ENCODE measurements at places on chromosomes 6 and 20.

- no peak for DNase-seq
Measured at GRCh38 chr20:64049878-64050260, 430 bp upstream of the SOX18 start.

DNA sequence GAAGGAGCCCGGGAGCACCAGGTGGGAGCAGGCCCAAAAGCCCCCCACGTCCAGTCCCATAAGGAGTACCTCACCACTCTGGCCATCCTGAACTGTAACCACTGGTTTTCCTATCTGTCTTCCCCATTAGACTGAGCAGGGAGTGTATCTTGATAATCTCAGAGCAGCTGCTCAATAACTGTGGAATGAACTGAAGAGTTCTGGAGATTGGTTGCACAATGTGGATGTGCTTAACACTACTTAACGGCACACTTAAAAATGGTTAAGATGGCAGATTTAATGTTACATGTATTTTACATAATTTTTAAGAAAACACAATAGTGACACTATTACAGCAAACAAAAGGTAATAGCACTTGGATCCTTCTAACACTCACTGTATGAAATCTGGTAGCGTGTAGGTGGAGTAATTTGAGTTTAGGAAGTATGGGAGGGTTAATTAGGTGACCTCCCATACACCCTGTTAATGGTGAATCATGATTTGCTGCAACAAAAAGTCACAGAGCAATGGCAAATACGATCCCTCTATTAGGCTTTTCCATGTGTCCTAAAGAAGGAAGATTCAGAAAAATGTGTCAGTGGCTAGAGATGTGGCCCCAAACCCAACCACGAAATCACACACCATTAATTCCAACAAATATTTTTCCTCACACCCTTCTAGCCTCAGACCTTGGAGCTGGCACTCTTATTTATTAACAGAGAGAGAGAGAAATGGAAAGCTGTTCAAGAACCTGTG, 18.4 kb downstream of the TRAM2 start:
- DNase-seq = peak; percentile 33

GRCh38 chr20:45779011-45779915, 12.4 kb downstream of the WFDC3 start:
- DNase-seq = peak; percentile 95

DNA sequence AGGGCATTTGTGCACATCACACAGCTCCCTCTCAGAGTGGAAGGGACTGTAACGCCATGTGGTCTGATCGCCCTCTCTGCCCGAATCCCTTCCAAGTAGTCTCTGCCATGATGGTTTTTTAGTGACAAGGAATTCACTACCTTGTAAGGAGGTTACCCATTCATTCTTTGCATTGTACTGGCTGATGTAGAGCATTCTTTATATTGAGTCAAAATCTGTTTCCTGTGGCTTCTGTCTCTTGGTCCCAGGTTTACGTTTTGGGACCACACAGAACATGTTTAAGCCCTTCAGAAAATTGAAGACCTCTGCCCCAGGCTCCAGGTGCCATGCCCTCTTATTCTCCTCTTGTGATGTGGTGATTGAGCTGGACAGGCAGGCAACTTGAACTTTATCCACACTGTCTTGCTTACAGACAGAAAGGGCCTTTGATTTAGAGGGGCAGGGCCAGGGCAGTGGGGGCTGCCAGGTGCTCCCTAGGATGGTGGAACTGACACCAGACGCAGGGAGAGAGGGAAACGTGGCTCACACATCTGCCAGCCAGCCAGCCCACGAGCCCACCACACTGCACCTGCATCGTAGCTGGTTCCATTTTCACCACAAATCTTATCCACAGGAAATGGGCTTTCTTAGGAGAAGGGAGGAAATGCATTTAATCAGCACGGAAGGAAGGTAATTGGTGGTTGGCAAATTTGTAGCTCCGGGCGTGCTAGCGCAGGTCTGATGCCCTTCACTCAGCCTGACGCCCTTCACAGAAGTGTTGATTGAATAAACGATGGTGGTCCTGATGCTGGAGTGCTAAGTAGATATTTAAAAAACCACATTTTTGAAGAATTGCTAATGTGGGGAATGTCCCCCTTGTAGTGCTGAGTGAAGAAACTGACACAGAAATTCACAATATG, 78.2 kb downstream of the TCP11 start:
- no peak for DNase-seq

- DNase-seq = no peak
Measured at GRCh38 chr6:144232832-144233230, 52.3 kb upstream of the UTRN start.

GRCh38 chr6:33604941-33605854, 15.9 kb upstream of the ITPR3 start:
- no peak for DNase-seq

DNA sequence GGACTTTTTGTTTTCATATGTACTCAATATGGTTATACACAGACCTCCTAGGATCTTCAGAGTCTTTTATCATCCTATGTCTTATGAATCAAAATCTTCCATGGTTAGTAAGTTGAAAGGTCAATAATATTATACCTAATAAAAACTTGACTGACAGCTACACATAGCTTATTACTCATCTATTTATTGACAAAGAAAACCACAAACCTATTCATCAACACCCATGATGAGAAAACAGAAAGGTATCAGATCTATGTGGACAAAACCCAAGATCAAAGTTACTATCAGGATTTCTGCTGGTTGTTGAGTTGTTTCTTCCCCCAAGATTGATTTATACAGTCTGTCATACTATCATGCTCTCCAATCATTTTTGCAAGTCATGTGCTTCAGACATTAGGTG, 460.1 kb upstream of the MANEA start:
- no peak for DNase-seq

DNA sequence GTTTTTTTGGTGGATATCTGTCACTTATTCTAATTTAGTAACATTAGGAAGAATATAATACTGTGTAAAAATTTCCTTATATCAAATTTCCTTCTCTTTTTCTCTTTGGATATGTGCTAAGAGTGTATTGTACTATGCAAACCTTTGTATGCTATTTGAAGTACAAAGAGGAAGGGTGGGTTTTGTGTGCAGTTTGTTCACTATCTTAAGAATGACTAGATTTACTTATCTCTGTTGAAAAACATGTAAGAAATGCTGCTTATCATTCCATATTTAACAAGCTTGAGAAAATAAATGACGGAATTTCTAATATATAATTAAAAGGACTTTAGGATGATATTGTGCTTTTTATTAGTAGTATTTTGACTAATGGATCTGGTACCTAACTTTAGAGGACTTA, 13.1 kb downstream of the CD2AP start:
- DNase-seq = peak; percentile 57

DNA sequence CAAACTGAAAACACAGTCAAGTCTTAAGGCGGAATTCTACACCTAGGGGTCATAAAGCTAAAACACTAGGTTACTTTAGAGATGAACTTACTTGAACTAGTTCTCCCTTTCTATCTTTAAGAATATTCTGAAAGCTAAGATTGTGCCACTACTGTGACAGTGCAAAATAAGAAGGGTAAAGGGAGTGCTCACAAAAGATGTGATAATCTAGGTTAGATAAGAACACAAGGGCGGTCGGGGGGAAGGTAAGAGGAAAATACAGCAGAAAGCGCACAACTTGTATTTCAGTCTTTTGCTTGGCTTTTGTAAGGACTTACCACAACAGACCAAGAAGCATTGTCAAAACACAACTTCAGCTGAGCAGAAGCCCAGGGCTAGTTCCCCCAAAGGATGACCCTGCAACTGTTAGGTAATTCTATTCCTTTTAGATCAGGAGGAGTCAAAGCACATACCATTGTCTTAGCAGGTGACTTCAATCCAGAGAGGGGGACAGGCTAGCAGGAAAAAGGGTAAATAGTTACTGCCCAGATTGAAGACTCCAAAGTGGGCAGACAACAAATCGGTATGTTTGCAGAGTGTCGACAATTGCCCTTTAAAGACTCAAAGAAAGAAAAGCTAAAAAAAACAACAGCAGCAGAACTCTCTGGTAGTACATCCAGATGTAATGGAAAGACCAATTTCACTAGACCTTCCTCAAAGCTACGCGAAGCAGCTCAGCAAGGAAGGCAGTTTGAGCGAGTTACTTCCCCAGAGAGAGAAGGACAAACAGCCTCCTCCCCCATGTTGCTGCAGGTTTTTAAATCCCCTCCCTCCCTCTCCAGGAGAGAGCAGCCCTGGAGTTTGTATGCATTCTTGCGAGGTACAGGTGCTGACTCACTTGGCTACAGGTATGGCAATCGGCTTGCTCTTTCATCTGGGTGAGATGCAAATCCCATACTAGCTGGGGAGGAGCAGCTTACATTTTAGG, 59.0 kb downstream of the RIPOR2 start:
- peak; percentile 94 for DNase-seq

GRCh38 chr6:102848796-102849195, 1455.3 kb downstream of the GRIK2 start:
- no peak for DNase-seq

- DNase-seq = no peak
Measured at GRCh38 chr6:106446287-106446885, 85.9 kb downstream of the CRYBG1 start.

DNA sequence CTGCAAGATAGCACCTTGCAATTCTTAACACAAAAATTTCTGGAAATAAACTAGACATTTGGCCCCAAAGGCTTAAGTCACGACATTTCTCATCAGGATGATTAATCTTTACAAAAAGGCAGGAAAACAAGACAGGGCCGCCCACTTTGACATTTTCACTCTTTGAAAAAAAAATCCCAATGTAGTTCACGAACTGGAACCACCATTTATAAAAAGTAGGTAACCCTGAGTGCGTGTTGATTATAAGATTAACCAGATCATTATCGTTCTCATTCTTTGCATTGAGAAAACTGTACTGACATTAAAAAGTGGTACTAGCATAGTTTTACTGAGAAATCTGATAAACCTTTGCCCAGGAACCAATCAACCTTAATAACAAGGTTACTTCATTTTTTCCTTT, 108.8 kb downstream of the HUS1B start:
- DNase-seq = no peak

DNA sequence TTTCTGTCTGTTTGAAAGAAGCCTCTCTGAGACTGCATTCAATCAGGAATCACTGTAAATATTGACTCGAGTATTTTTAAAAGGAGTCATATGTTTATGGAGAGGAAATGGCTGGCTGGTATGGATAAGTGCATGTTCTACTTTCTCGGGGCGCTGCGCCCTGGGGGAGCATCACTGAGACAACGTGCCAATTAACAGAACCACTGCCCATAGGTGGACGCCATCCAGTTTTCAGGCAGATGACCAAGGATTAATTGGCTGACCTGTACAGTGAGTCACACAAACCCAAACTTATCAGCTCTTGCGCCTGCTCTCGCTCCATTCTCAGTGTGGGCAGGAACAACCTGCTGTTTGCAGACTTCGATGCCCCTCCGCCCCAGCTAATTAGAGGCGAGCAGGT, 571.2 kb downstream of the QKI start:
- DNase-seq = peak; percentile 42

- no peak for DNase-seq
Measured at GRCh38 chr6:14718861-14719260, 527.0 kb upstream of the JARID2 start.

DNA sequence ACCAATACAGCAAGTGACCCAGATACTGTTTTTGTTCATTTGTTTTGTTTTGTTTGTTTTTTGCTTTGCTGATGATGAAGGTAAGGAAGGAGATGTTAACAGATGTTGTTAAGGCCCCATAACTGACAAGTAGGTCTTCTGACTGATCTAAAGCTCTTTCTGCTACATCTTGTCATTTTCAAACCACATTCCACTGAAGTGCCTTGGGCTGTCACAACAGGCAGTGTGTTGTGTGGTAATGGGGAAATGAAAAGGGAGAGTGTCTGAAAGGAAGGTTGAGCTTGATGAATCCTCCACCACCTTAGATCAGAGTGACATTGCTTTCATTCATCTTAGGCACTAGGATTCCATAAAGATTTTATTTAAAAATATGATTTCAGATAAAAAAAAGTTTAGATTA, 479.4 kb upstream of the SYNCRIP start:
- DNase-seq = no peak

- DNase-seq = no peak
Measured at GRCh38 chr6:7194657-7195056, 86.9 kb downstream of the RREB1 start.

GRCh38 chr6:21137700-21138335, 455.7 kb upstream of the SOX4 start:
- no peak for DNase-seq

GRCh38 chr6:141033101-141033500, 1099.6 kb upstream of the GJE1 start:
- peak; percentile 1 for DNase-seq

DNA sequence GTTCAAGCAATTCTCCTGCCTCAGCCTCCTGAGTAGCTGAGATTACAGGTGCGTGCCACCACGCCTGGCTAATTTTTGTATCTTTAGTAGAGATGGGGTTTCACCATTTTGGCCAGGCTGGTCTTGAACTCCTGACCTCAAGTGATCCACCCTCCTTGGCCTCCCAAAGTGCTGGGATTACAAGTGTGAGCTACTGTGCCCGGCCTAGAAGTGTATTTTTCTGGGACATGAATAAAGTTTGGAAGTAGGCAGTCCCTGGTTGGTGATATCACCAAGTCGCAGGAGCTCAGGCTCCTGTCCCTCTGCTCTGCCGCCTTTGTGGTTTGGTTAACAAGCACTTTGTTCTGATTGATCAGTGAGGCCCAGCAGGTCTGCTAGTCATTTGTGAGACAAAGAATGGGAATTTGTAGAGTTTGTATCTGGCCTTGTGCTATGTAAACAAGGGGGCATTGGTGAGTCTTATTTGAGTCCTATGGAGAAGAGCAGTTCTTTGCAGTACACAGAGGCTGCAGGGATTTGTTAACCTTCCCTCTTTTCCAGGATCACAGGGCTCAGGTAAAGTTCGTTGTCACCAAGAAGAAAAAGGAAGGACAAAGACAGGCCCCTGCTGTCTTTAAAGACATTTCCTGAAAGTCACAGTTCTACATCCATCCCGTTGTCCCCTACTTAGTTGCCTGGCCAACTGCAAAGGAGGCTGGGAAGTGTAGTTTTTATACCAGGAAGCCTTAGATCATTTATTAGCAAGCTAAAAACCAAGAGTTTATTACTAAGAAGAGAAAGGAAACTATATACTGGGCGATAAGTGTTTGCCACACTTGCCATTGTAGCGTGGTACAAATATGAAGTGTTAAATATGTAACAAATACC, 13.1 kb downstream of the MTHFD1L start:
- DNase-seq = no peak

- peak; percentile 19 for DNase-seq
Measured at GRCh38 chr6:10598084-10598960, 77.2 kb downstream of the GCNT2 start.

- peak; percentile 28 for DNase-seq
Measured at GRCh38 chr6:111113336-111114086, 26.2 kb downstream of the SLC16A10 start.

DNA sequence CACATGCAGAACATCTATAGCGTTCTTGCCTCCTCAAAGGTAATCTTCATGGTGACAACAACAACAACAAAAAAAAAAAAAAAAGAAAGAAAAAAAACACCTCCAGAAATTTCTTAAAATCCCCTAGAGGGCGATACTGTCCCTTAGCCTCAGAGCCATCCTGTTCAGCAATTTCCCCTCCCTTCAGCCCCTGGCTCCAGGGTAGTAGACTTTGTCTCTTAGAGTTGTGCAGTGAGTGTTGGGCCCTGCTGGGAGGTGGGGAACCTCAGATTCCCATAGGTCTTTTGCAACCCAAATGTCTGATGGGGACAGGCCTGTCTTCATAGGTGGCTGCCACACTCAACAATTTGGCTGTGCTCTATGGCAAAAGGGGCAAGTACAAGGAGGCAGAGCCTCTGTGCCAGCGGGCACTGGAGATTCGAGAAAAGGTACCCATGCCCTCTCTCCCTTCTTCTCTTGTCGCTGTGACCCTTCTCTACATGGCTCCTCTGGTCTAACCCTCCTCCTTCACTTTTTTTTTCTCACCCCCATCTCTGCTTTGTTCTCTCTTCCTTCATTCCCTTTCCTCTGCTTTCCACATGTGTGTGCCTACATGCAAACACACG, 6.0 kb upstream of the PTK7 start:
- peak; percentile 54 for DNase-seq
